Neural progenitor cell (in vitro differentiated cells): ENCODE measurements at places on chromosomes 4 and X. TPM values are rescaled to one million over a fixed set of nuclear protein-coding genes. Genes with fewer than 3 reads are reported as not detected.

The WDR17 gene
- total RNA-seq, result 4.7 and 9.1 TPM in 2 replicates

The PDLIM3 gene
- 1.4 and 5.2 TPM in 2 replicates for total RNA-seq

The GAB3 gene
- total RNA-seq, result not detected in 2 replicates

The RNF175 gene
- total RNA-seq, result 25.1 and 34.6 TPM in 2 replicates

The SLC7A11 gene
- 7.0 and 9.6 TPM in 2 replicates for total RNA-seq

The PAK3 gene
- 8.3 and 12.5 TPM in 2 replicates for total RNA-seq

DNA sequence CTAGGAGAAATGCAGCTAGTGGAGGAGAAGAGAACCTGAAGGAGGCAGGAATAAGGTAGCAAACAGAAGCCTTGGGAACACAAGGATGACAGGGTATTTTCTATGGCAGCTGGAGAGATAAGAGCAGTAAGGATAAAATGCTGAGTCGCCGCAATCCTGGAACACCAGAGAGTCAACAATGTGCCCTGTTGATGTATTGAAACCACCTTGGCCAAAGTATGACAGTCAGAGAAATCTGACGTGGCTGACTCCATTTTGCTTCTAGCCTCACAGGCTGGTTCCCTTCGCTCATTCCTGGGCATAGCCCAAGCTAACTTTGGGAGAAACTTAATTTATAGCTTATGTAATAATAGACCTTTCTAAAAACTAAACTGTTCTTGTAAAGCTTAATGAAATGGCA lies 56.6 kb upstream of the C4orf54 start:
- no peak overlapping the region for H3K4me3 ChIP-seq
- H3K4me1 ChIP-seq, result no peaks in the 10 kb centered on the region
- no peaks in the 10 kb centered on the region for H3K27me3 ChIP-seq
- no peak for DNase-seq
- no peak overlapping the region for H3K27ac ChIP-seq
- no peaks in the 10 kb centered on the region for H3K36me3 ChIP-seq

DNA sequence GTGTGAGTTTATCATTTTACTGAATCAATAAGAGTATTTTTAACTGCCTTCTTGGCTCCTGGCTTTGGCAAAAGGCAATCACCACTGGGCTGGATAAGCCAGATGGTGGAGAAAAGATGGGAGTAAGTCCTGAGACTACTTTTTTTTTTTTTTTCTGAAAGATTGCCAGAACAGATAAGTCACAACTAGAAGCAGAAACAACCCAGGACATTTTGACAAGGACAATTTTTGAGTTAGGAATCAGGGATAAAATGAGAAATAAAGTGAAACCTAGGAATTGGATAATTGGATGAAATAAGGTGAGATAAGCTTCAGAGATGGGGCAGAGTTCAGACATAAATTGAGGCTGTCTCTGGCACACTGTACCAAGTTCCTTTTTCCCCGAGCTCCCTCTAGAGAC lies 471.0 kb downstream of the KLHL13 start:
- H3K27me3 ChIP-seq, result no peaks in the 10 kb centered on the region
- no peaks in the 10 kb centered on the region for H3K4me1 ChIP-seq
- DNase-seq, result no peak
- no peaks in the 10 kb centered on the region for H3K36me3 ChIP-seq
- H3K27ac ChIP-seq, result no peak overlapping the region

DNA sequence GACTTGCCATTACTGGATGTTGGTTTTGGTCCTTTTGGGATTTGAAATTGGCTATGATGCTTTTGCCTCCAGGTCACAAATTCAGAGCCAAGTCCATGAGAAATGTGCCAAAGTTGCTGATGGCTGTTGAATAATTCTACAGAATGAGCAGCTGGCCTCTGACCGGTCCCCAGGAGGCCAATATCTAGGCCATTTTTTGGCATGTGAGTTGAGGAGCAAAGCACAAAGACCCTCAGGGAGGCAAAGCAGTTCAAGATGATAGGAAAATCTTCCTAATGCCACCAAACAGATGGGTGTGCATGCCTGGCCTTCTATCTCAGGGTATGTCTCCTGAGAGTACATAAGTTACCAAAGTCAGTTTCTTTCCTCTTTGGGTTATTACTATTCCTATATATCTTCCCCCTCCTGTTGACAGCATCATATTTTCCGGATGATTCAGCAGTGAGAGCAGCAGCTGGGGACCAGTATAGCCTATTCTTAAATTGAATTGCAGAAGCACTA lies 44.4 kb downstream of the SEL1L3 start:
- no peaks in the 10 kb centered on the region for H3K27me3 ChIP-seq
- H3K36me3 ChIP-seq, result no peaks in the 10 kb centered on the region
- no peak overlapping the region for H3K27ac ChIP-seq
- no peak for DNase-seq

GRCh38 chr4:159150821-159151390 lies 48.0 kb downstream of the RAPGEF2 start:
- H3K4me1 ChIP-seq, result peaks cover 25% of the 10 kb centered on the region
- no peaks in the 10 kb centered on the region for H3K27me3 ChIP-seq
- DNase-seq, result no peak
- no peaks in the 10 kb centered on the region for H3K36me3 ChIP-seq
- H3K4me3 ChIP-seq, result no peak overlapping the region
- no peak overlapping the region for H3K27ac ChIP-seq
